ENCODE measurements at places on chromosomes 4 and X.

GRCh38 chrX:103475381-103475780, 43.9 kb downstream of the RAB40A start:
- no peak for DNase-seq

DNA sequence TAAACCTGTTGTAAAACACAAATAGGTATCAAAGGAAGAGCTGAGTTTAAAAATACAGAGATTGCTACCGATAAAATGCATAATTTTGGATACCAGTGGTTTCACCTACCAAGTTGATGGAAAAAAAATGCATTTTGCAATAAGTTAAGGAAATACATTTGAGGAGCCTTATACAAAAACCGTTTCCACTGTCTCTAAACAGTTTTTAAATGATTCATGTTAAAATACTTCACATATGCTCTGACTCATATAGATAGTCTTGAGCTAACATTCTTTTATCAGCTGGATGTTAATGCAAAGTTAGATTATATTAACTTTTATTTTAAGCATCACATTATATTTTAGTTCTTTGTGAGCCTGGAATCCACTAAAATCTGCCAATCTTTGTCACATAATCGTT, 50.6 kb upstream of the ANKRD17 start:
- no peak for DNase-seq

DNA sequence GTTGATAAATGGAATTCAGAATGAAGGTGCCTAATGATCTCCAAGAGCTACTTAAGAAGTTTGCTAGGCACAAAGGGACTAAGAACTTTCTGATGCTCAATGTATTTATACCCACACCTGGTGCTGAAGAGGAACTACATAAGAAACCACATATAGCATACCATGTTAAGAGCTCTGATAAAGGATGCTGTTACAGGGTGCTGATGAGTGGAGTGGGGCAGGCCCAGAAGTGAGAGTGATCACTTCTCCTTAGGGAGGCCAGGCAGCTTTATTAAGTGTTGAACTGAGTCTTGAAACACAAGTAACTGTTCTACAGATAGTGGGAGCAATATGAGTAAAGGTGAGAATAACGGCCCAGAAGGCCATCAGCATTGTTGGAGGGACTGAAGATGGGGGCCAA, 68.3 kb upstream of the CHRDL1 start:
- no peak for DNase-seq

GRCh38 chr4:140096921-140097320, 57.1 kb downstream of the MAML3 start:
- DNase-seq, result no peak

- no peak for DNase-seq
These were observed 1.4 kb upstream of the CT47C1 start for GRCh38 chrX:119071381-119071780.

DNA sequence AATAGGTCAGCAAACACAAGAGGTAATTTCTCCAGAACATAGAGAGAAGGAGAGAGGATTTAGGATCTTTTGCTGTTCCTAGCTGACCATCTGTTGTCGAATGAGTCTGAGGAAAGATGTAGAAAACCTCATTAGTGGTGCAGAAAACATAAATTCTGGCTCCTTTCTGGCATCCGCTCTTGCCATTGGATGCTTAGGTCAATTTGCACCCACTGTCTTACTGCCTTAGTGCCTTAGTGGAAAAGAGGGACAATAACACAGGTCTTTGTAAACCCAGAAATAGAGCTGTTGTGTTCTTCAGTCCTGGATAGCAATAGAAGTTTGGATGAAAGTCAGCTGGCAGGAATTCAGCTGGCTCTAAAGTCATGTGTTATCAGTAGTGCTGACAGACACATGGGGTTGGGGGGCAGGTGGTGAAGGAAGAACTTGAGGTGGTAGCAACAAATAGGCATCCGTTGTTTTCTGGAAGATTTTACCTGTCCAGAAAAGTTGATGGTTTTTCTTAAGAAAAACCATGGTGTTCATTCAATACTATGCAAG, 78.2 kb downstream of the GLRA2 start:
- no peak for DNase-seq

- no peak for DNase-seq
These were observed 85.5 kb downstream of the PSAPL1 start for GRCh38 chr4:7348946-7349900.

DNA sequence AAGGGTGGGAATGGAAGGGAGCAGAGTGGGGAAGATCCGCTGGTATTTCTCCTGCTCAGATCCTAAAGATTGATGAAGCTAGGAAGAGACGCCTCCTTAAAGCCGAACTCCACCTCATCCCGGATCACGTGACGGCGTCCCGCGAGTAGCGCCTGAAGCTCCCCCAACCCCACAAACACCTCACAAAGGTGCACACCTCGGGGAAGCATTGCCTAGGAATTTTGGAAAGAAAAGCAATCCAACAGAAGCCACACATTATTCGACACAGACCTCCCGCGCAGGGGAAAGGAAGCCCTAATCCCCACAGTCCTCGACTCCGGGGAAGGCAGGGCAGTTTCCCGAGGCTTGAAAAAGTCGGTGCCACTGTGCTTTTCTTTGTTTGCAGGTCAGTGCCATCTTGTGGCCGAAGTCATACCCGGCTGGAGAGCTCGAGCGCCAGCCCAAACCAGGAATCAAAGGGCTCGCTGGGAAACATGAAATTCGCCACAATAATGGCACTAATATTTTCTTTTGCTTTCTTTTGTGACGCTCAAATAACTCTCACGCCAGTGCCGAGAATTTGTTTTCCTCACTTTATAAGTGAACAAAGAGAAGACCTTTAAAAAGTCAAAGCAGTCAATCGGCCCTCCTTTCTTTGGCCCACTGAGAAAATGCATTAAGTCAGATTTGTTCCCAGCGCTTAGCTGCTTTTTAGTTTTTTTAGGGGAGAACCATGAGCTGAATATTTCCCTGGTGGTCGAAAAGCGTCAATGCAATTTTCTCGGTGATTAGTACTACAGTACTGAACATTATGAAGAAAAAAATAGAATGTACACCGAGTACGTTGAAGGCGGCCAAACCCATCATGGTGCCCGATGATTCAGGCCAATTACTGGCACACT, at the start of gene NPY1R:
NPY1R (minus strand) TSS at position 71 of the 881 bp plus-strand sequence. CDS start 6,042 bp downstream, outside the sequence.
- DNase-seq, result no peak

- no peak for DNase-seq
These were observed 90.0 kb downstream of the PSAPL1 start for GRCh38 chr4:7344636-7345155.

DNA sequence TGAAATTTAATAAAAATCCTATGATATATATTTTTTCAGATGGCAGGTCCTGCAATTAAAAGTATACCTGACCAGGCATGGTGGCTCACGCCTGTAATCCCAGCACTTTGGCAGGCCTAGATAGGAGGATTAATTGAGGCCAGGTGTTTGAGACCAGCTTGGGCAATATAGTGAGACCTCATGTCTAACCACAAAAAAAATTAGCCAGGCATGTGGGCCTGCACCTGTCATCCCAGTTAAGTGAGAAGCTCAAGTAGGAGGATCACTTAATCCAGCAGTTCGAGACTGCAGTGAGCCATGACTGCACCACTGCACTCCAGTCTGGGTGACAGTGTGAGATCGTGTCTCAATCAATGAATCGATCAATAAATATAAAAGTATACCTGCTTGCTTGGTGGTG, 2.5 kb downstream of the OCIAD2 start:
- DNase-seq, result no peak

- DNase-seq, result no peak
These were observed 170.7 kb upstream of the ZCCHC13 start for GRCh38 chrX:74133156-74133796.

GRCh38 chrX:133639726-133640125, 224.4 kb upstream of the GPC4 start:
- no peak for DNase-seq

DNA sequence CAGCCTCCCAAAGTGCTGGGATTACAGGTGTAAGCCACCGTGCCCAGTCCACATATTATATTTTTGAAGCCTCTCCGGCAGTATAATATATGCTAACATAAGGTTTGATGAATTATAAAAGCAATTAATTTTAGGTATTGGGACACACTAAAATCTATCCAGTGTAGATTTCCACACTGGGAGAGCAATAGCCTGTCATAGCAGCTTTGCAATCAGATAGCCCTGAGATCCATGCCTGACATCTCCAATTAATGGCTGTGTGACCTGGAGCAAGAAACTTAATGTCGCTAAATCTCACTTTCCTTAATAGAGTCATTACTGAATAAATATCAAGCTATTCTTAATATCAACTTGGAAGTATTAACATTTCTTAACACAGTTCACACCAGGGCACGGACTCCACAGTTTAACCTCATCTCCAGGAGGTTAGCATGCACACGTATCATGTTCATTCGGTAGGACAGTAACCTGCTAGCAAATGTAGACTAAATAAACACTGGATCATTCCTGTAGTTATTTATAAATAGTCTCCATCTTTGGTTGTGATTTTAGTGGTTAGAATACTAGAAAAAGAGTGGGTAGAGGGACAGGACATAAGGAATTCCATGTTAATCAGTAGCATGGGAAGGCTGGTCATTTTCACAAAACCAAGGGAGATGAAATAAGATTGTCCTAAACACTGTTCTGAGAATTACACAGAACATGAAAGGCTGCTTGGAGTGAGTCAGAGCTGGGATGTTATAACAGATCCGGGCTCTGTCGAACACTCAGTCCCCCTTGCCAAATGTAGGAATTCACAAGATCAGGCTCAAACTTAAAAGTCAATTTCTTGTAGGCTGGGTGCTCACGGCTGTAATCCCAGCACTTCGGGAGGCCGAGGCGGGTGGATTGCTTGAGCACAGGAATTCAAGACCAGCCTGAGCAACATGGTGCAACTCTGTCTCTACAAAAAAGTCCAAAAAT, 254.7 kb downstream of the PALLD start:
- no peak for DNase-seq

GRCh38 chr4:98289375-98289774, 28.2 kb downstream of the RAP1GDS1 start:
- DNase-seq, result no peak

- DNase-seq, result no peak
These were observed 2675.7 kb downstream of the PCDH7 start for GRCh38 chr4:33395731-33396485.

GRCh38 chr4:8401665-8402064, 38.9 kb downstream of the ACOX3 start:
- no peak for DNase-seq

DNA sequence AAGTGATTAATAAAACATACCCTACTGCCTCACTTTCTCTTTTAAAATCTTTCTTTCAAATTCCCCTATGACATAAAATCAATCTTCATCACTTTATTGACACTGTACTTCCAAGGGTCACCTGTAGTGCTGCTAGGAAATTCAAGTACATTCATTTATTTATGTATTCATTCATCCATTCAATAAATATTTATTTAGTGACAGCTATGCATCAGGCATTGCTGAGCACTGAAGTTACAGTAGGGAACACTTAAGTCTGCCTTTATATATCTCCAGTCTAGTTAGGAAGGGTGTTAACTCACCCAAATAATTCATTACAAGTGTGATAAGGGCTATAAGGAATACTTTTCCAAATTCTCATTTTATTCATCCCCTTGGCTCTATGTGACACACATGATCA, 2.3 kb downstream of the SYTL5 start:
- no peak for DNase-seq

DNA sequence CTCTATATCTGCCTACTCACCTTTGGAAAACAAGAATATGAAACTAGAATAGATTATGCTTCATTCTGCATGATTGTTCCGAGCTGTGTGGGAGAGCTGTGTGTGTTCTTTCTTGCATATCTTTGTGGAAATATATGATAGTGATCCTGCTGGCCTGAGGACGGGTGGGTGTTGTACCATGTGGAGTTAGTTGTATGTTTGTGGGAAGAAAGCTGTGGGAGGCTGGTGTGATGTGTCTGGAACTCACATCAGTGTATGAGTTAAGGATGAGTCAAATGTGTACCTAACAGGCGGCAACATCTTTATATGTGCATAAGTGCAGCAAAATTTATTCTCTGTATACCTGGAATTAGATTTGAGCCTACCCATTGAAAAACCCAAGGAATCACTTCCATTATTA, 208.1 kb upstream of the ADGRL3 start:
- DNase-seq, result no peak

DNA sequence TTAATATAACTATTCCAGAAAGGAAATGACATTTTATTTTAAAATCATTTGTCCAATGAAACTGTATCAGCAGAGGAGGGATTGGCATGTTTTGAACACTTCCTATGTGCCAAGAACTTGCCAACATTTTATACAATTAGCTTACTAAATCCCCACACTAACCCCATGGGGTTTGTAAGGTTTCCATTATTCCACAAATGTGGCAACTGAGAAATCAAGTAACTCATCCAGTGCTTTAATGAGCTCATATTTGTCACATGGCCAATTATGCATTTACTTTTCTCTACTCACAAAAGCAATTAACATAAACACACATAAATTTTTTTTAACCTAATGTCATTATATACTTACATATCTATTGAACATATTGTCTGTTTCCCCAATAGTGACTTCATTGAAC, 37.3 kb downstream of the MANBA start:
- no peak for DNase-seq

DNA sequence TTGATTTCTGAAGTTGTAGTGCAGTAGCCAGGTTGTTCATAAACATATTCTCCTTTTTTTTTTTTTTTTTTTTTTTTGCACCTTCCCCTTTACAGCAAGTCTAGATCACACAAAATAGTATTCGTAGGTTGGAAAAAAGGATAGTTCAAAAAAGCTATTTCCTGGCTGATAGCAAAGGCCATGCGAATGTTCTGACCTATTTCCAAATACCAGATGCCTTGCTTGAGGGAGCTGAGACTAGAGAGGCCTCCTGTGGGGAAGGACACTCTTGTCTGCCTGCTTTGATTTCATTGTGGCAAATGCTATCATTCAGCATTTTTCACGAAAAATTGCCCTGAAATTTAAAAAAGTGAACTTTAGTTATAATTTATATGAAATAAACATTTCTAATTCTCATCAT, 111.4 kb downstream of the MAD2L1 start:
- DNase-seq, result no peak

- no peak for DNase-seq
These were observed 40.0 kb upstream of the CTAG2 start for GRCh38 chrX:154693394-154693793.

DNA sequence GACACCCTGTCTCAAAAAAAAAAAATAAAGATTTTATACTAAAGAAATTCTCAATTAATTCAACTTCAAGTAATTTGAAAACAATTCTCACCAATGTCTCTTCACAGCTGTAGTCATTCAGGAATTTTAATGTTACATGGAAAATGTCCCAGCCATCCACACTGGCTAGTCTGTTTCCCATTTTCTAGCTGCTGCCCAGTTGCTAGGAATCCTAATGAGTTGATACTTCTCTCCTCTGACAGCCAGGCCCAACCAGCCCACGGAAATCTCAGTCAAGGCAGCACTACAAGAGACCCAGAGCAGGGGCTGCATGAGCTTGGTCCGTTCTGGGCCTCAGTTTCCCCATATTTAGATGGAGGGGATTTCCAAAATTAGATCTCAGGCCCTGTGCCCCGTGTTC, 59.1 kb downstream of the CASP3 start:
- no peak for DNase-seq

GRCh38 chr4:5710961-5711478, at the start of gene EVC:
TSS of gene EVC (plus strand) at chr4:5711201. CDS start at chr4:5711381, 180 bp downstream.
- no peak for DNase-seq
